ENCODE measurements at places on chromosomes 11 and 22.

GRCh38 chr11:101584655-101585054 lies 848 bp upstream of the TRPC6 start:
- no peak for DNase-seq

DNA sequence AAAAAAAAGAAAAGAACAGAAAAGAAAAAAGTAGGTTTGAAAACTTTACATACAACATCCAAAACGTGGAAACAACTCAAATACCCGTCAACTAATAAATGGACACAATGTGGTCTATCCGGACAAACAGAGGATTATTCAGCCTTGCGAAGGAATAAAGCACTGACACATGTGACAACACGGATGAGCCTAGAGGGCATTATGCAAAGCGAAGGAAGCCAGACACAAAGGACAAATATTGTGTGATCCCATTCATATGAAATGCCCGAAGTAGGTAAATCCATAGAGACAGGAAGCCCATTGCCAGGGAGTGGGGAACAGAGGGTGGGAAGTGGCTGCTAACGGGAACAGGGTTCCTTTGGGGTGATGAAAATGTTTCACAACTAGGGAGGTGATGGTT lies 11.8 kb downstream of the RFPL1 start:
- DNase-seq = no peak

DNA sequence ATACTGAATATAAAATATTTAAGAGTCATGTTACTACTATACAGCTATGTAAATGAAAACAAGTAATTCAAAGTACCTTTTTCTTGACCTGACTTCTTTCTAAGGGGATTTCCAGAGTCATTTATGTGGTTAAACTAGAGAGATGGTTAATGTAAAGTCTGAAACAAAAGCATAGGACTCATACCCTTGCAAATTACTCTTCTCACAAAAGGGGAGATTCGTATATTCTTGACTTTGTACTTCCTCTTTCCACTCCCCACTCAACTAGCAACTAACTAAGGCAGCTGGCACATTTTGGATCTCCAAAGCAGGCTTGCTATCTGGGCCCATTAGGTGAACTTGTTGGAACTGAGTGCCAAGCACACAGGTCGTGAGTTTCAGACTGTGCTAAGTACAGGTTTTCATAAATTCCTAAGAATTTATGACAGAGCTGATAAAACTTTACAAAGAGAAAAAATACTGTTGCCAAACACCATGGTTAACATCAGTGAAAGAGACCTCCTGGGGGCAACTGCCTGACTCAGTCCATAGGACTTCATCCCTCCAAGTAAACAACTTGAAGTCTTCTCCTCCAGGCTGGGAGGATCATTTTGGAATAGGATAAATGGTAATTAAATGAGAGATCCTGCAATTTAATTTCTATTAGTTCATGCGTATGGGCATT lies 77.0 kb upstream of the DDI1 start:
- DNase-seq = no peak

DNA sequence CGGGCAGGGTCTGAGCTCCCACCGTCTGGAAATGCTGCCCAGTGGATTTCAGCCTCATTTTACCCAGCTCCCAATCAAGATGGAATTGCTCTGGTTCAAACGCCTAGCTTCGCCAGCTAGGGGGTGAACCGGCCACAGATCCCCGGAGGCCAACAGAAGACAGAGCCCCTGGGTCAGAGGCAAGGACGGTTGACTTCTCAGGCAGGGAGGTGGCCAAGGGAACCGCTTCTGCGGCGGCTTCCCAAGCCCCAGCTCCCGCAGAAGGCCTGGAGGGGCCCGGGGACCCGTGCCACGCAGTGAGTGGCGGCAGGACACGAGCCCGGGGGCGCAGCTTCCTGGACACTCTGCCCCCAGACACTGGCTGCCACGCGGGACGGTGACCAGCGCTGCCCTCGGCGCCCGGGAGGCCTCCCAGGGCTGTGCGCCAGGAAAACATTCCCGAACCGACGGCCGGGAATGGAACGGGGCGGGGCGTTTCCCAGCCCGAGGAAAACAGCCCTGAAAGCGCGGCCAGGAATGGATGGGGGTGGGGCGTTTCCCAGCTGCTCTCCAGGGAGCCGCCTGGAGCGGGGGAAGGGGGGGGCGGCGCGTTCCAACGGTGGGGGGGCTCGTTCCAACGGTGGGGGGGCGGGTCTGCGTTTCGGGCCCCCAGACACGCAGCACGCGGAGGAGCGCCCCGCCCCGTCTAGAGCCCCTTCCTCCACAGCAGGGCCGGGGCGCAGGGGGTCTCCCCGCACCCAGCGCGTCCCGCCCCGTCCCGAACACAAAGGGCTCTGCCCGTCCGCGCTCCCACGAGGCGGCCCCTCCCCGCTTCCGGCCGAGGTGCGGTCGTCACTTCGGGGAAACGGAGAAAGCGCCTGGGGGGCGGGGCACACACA lies 13.5 kb upstream of the B4GALNT4 start:
- peak; percentile 98 for DNase-seq

DNA sequence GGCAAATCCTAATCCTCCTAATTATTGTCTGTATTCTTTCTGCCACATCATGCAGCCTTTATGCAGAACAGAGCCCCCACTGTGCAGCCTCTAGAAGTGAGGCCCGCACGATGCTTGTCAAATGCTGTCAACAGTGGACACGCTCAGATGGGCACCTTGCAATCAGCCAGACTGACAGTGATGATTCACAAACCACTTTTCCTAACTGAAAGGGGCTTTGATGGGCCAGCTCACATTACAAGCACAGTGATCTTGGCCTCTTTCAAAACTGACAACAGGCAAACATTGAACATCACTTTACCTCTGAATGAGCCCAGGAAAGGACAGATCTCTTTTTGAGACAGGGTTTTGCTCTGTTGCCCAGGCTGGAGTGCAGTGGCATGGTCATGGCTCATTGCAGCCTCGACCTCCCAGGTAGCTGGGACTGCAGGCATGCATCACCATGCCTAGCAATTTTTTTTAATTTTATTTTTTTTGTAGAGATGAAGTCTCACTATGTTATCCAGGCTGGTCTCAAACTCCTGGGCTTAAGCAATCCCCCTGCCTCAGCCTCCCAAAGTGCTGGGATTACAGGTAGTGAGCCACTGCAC lies 18.0 kb upstream of the E2F8 start:
- DNase-seq = no peak

- peak; percentile 23 for DNase-seq
Measured at GRCh38 chr22:28497188-28497587, 182.5 kb downstream of the TTC28 start.

DNA sequence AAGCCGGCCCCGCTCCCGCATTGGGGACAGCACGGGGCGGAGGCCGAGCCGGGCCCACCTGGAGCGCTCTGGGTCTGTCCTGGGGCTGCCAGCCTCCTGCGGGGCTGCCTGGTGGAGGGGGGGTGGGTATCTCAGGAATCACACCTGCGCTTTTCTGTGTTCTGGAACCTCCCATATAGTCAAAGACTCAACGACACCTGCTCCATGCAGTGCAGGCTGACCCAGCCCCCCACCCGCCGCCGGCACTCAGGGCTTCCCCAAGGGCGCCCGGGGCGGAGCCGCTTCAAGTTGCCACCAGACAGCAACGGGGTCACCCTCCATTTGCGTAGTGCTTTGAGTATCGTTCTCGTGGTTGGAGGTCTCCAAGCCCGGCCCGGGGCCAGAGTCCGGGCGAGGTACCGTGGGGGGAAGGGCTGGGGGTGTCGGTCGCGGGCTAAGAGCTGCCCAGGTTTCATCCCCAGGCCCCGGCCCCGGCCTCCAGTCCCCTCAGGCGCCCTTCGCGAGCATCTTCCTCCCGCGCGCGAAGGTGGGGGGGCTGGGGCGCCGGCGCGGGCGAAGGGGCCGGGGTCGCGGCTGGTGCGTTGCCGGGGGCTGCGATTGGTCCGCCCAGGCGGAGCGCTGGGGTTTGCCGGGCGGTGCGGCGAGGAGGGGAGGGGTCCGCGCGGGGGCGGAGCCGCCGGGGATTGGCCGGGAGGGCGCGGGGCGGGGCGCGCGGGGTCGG lies 6.6 kb downstream of the TSPAN4 start:
- no peak for DNase-seq

- no peak for DNase-seq
Measured at GRCh38 chr22:47166446-47167016, 404.1 kb downstream of the TBC1D22A start.

DNA sequence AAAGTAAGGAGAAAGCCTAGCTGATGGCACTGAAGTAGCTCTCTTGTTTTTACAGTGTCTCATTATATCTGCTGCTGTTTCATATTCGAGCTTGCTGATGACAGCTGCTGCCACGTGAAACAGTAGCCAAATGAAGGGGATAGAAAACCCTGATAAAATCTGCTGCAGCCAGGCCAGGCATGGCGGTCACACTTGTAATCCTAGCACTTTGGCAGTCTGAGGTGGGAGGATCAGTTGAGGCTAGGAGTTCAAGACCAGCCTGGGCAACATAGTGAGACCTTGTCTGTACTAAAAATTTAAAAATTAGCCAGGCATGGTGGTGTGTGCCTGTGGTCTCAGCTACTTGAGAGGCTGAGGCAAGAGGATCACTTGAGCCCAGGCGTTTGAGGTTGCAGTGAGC lies 13.4 kb downstream of the IFT46 start:
- no peak for DNase-seq

GRCh38 chr11:10371926-10372641 lies 67.2 kb downstream of the ADM start:
- DNase-seq = peak; percentile 11

DNA sequence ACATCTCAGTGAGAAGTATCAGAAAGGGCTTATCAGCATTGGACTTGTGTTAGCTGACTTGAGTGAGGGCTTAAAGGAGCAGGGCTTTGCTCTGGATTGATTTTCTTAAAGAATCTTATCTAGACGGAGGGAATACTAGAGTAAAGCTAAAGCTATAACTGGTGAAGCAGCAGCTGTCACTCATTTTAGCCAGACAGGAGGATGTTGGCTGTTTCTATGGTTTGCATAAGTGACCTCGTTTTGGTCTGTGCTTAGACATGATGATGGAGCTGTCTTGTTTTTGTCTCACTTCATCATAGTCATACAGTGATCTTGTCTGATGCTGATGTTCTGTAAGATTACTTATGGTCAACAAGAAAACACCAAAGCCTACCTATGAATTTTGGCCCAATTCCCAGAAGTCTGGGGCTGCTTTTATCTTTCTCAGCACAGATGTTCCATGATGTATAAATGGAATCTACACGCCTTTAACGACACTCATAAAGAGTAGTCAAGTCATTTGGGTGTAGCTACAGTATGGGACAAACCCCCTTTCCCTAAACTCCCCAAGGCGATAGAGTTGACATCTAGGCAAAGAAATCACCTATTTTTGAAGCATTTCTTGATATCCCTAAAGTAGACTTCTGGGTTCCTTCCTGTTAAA lies 77.5 kb upstream of the UCP3 start:
- no peak for DNase-seq

- no peak for DNase-seq
Measured at GRCh38 chr11:9573775-9574621, 528 bp downstream of the WEE1 start.

GRCh38 chr11:57605028-57605420 lies 7.5 kb downstream of the SERPING1 start:
- DNase-seq = no peak

DNA sequence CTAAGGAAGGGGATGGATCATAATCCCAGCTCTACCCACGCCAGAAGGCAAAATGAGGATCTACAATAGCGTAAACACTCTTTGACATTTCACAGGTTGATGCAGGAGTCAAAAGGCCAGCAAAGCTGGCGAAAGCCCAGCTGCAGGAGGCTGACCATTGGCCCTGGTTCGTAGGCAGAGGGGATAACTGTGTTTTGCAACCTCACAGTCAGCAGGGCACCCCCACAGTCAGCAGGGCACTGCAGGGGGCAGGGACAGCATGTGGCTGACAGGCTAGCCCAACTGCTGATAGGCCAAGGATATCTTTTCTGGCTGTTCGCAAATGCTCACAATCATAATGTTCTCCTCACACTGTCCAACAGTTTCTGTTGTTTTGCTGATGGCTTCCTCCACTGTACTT lies 372.7 kb downstream of the BUD13 start:
- no peak for DNase-seq

DNA sequence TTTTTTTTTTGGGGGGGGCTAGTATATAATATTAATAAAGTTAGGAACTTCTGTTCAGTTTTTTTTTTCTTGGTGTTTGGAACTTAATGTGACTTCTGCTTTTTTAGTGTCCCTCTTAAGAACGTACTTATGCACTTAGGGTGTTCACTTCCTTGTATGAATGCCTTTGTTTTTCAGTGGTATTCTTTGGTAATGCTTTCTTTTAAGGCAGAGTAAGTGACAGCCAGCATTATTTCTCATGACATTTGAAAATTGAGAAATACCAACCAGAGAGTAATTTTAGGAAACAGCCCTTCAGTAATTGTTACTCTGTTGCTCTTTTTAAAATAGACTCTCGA lies 2.4 kb downstream of the GRK3 start:
- DNase-seq = no peak

- DNase-seq = no peak
Measured at GRCh38 chr22:47943729-47944700, 1181.6 kb downstream of the TBC1D22A start.

DNA sequence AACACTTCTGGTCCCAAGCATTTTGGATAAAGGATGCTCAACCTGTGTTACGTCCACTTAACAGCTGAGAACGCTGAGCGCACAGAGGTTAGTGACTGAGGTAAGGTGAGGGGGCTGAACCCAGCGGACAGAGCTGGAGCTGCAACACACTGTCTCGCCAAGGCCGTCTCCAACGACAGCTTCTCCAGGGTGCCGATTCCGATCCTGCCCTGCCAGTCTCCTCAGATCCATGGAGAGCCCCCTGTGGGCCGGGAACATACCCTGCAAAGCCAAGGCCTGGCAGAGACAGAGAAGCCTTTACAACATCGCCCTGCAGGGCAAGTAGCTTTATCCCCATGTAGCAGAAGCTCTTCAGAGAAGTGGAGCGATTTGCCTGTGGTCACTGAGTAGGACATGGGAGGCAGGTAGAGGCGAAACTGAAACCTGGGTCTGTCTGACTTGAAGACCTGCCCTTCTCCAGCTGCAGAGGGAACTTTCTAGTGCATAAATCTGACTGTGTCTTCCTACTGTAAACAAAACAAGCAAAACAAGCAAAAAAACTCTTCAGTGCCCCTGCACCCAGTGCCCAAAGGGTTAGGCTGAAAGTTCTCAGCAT lies 72.8 kb downstream of the SCUBE1 start:
- no peak for DNase-seq

All from fibroblast of lung (primary cell).